ENCODE measurements at places on chromosomes 3 and 15. TPM values are rescaled to one million over a fixed set of nuclear protein-coding genes. Genes with fewer than 3 reads are reported as not detected.
A peak's percentile ranks its signal among the peaks of the same experiment; 100 is the strongest.

GRCh38 chr15:50066202-50066601, 52.8 kb downstream of the ATP8B4 start:
- DNase-seq: no peak

GRCh38 chr15:77180270-77180669, 109.4 kb upstream of the TSPAN3 start:
- no peak for DNase-seq

DNA sequence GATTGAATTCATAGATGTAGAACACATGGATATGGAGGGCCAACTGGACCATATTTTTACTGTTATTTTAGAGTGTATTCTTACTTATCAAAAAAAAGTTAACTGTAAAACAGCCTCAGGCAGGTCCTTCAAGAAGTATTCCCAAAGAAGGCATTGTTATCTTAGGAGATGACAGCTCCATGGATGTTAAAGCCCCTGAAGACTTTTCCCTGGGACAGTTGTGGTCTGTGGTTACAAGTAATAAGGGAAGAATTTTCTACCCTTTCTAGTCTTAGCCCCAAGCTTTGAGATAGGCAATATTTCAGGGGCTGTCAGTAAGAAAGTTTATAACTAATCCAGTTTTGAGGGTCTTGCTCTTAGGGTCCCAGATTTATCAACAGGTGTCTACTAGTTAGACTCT, 62.5 kb downstream of the LRRC49 start:
- no peak for DNase-seq

GRCh38 chr15:70268698-70269251, 171.1 kb upstream of the TLE3 start:
- DNase-seq: no peak

- no peak for DNase-seq
Observed at GRCh38 chr3:16386561-16386960, 121.5 kb downstream of the OXNAD1 start.

DNA sequence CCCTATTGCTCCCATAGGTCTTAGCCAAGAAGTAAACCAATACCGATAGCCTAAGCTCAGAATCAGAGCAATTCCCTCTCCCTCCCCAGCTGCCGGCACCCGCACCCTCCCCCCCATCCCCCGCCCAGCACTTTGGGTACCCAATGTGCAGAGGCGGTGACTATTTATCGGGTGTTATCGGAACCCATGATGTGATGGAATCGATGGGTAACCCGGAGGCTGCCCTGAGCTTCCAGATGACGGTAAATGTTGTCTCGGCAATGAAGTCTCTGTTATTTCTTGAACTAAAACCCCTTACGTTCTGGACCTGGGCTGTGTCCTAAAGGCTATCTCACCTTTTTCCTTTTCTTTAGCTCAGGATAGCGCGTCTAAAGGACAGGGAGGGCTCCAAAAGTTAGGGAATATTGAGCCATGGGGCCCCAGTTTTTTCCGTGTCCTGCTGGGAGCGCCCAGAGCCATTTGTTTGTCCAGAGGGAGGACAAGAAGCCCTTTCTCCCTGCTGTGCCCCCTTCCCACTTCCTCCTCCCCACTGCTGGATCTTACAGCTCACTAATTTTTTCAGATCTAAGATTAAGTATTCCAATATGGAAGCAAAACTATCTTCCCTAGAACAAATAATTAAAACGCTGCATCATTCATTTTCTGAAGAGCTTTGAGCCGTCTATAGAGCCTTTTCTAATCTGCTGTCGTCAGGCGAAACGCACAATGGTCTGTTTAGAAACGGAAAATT, 1.5 kb downstream of the SLITRK3 start:
- DNase-seq: no peak

- peak; percentile 71 for DNase-seq
Observed at GRCh38 chr3:58577269-58577821, at the start of gene FAM107A. TSS of gene FAM107A (minus strand) at chr3:58577391. CDS start at chr3:58569860, 7,531 bp downstream.

DNA sequence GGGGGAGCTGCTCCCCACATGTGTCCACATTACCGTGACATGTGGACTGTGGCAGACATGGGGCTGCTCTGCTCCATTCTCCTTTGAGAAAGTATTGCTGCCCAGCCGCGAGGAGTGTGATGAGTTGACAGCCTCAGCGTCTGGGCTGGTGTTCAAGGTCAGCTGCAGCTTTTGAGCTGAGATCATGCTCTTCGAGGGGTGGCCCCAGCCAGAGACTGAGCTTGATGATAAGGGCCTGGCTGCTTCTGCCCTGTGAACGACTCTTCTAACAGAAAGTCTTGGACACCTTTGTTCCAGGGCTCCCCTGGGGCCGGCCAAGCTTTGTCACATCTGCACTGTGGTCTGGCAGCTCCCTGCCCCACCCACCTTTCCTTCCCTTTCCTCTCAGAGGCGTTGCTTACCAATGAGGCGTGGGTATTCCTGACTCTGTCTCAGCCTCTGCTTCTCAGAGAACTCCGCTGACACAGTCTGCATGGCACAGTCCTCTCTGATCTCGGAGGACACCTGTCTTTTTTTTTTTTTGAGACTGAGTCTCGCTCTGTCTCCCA, 86.6 kb downstream of the CHRD start:
- no peak for DNase-seq

- DNase-seq: no peak
Observed at GRCh38 chr15:84035399-84035766, 200.2 kb upstream of the GOLGA6L4 start.

DNA sequence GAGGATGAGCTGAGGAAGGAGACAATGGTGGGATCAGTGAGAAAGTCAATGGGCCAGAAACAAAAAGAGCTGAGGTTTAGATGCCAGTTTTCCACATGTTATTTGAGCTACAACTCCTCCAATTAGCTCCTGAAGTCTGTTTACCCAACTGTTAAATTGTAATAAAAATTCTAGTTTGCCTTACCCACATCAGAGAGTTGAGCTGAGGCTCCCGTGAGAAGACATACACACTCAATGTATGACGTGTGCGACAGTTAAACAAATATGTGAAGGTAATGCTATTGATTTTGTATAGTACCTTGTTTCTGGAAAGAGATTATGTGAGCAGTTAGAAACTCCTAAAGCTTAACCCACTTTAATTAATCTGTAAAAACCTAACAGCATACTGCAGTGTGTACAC, 318.1 kb upstream of the GRM7 start:
- no peak for DNase-seq

- DNase-seq: no peak
Observed at GRCh38 chr15:50593761-50594160, 47.3 kb upstream of the USP50 start.

DNA sequence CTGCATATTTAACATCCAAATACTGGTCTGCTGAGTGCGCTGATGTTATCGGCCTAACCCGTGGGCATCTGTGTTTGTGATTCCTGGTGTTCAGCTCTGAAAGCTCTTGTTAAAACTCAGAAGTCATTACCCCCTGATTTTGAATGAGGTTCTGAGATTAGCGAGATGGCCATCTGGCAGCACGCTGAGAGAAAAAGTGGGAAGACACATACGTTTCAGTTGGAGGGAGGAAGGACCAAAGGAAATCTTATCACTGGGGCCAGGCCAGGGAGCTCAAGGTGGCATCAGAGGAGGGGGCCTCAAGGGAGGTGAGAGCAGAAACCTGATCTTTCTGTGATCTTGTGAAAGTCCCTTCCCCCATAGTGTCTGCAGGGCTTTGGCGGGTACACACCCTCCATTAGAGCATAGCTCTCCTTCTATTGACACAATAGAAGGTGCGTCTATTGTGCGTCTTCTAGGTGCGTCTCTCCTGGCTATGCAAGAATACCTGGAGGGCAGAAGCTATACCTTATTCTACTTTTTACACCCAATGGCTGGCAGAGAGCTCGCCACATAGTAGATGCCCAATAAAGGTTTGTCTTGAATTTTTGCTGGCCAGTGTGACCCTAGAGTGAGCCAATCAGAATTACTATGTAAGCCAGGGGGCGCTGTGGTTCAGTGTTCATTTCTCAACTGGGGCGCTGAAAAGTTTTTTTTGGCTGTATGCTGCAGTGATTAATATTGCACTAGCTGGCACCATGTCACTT, 182.4 kb downstream of the SHQ1 start:
- no peak for DNase-seq

DNA sequence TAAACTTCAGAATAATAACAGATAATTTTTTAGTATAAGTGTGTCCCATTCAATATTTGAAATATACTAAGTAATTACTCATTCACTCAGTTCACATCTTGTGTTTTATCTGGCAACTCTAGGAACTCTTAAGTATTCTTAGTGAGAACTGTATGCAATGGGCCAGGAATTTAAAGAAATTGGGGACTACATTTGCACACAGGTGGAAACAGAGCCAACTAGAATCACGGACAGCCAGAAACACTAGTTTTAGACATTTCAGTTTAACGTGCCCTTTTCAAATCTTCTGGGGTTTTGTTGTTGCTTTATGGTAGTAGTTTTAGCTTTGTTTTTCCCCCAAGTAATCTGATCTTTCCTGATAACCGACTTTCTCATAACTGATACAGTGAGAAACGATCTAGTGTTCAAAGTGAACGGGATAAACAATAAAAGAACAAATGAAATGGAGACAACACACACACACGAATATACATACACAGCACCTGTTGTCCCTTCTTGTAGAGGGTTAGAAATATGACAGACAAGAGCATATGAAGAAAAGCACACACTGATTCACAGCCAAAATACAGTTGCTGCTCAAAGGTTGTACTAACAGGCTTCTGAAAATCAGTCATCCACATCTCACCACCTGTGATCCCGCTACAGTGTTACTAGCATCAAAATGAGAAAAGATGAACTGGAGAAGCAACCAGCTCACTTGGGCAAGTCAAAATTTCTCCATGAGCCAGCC, 167.0 kb downstream of the FMN1 start:
- DNase-seq: no peak

- no peak for DNase-seq
Observed at GRCh38 chr3:149401926-149402310, 24.5 kb upstream of the TM4SF1 start.

- DNase-seq: no peak
Observed at GRCh38 chr15:99863550-99864198, 130.4 kb upstream of the LYSMD4 start.

- DNase-seq: no peak
Observed at GRCh38 chr15:100114571-100114970, 227.2 kb downstream of the ADAMTS17 start.

DNA sequence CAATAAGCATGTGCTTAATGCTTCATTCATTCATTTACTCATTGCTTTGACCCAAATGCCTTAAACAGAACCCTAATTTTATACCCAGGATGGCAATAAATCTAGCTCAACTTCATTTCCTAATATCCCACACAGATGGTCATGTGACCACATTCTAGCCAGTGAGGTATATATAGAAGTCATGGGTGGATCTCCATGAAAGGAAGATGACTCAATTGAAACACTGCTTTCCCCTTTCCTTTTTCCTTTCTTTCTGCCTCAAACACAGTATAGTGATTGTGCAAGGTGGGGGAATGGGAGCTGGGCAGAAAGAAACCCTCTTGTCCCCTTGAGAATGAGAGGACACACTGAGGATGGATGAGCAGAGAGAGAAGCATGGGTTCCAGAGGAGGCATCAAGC, 183.5 kb upstream of the PRICKLE2 start:
- no peak for DNase-seq

GRCh38 chr15:42157981-42158765, 1.7 kb upstream of the PLA2G4F start:
- no peak for DNase-seq

GRCh38 chr3:182183716-182184430, 472.1 kb downstream of the SOX2 start:
- DNase-seq: no peak

GRCh38 chr15:55588070-55588814, at the start of gene PYGO1:
TSS of gene PYGO1 (minus strand) at chr15:55588345. CDS start at chr15:55587883, 462 bp downstream.
- DNase-seq: peak; percentile 56

CMTM8 gene
- total RNA-seq: 5.7 TPM

FSTL1 gene
- 379 TPM for total RNA-seq

PPP1R14D gene
- total RNA-seq: not detected

PLXND1 gene
- 138 TPM for total RNA-seq

TMEM108 gene
- total RNA-seq: 1.5 TPM

KLHL18 gene
- 27.2 TPM for total RNA-seq

TMEM158 gene
- total RNA-seq: 6.5 TPM

All from ureter (tissue), 1 donor.